ENCODE measurements at places on chromosomes 16 and 17.

- no peak for DNase-seq
Observed at GRCh38 chr16:66853261-66854139, 9.3 kb downstream of the CA7 start.

DNA sequence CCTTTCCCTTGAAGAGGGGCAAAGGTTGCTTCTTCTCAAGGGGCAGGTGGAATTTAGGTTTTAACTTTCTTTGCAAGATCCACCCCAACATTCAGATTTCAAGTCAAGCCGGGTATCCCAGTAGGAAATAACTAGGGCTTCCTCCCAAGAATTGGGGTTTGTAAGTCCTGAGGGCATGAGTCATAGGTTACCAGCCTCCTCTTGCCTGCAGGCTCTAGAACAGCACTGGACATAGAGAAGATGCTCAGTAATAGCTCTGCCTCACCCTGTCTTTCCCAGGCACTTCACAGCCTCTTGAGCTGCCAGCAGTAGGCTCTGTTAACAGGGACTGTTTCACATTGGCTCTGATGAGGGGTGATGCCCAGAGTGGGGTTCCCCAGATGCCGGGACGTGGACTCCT lies 35.8 kb upstream of the ZFP90 start:
- peak; percentile 39 for DNase-seq

DNA sequence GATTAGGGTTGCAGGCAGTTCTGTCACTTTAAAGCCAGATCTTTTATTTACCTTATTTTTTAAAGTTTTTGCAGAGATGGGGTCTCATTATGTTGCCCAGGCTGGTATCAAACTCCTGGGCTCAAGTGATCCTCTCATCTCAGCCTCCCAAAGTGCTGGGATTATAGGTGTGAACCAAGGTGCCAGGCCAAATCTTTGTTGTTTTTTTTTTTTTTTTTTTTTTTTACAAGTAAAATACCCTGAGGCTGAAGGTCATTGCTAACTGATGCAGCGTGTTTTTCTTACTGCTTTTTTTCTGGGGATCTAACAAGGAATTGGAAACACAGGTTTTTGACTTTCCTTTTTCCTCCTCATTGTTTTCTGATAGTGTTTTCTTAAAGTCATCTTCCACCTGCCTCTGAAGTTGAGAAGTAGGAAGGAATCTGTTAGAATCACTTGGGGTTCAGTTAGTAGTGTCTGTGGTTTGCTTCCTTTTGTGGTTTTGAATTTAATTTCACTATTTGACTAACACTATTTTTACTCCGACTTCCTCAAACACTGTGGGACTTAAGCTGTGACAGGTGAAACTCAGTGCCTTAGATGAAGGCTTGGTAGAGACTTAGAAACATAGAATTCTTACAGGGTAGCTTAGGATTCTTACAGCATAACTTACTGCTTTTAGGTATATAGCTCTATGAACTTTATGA lies 22.2 kb downstream of the CLTC start:
- DNase-seq, result no peak

- no peak for DNase-seq
Observed at GRCh38 chr16:24309258-24310142, 53.4 kb downstream of the CACNG3 start.

DNA sequence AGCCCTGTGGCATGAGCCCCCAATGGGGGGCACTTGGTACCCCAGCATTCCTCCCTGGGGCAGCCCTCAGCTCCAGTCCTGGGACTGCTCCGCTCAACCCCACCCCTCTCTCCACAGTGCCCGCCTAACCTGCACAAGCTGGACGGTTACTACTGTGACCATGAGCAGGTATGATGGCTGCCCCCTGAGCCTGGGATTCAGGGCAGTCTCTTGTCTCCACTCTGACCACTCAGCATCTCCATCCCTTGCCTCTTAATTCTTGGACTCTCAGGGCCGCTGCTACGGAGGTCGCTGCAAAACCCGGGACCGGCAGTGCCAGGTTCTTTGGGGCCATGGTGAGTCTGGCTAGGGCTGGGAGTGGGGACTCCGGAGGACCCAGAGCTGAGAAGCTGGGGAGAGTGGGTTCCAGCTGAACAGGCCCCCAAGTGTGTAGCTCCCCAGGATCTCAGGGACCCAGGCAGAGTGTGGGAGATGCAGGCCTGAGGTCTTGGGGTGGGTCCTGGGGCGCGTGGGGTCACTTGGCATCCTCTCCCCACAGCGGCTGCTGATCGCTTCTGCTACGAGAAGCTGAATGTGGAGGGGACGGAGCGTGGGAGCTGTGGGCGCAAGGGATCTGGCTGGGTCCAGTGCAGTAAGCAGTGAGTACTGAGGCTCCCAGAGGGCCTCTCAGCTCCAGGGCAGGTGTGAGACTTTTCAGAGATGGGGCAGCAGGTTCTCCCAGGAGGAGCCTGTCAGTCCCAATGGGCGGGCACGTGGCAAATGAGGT lies 18.0 kb downstream of the ADAM11 start:
- no peak for DNase-seq

- DNase-seq, result no peak
Observed at GRCh38 chr17:7969433-7969832, 33.0 kb upstream of the GUCY2D start.

DNA sequence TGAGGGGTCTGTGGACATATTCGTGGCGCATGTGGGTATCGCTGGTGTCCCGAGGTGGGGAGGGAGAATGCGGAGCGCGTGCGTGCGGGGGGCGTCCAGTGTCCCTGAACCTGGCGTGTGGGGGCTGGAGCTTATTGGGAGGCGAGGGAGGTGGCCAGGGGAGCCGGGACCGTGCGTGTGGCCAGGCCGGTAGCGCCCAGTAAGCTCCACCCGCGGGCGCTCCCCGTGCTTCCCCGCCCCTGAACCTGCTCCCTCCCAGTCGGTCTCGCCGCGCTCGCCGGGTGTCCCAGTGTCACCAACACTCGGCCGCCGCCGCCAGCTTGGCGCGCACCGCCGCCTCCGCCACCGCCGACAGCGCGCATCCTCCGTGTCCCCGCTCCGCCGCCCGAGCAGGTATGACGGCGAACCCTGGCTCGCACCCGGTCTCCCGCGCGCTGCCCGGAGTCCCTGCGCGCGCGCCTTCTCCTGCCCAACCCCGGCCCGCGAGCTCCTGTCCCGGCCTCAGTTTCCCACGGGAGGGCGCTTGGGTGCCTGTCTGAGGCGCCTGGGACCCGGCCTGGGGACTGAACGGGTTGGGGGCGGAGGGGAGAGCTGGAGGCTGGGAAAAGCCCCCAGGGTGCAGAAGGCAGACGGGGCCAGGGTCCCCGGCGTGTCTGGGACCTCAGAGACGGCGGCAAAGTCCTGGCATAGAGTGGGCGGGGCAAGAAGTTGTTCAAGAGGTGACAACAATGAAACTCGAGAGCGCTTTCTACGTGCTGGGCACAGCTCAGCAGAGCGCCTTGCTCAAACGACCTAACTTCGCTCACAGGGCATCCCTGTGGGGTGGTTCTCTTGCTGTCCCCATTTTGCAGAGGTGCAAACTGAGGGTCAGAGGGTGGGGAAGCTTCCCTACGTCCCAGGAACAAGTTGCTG lies at the start of gene SCNN1B:
TSS of gene SCNN1B (plus strand) at position 258 of the 912 bp plus-strand sequence. CDS start 46,298 bp downstream, outside the sequence.
- no peak for DNase-seq

- DNase-seq, result no peak
Observed at GRCh38 chr16:72244853-72245252, 72.9 kb upstream of the PMFBP1 start.

DNA sequence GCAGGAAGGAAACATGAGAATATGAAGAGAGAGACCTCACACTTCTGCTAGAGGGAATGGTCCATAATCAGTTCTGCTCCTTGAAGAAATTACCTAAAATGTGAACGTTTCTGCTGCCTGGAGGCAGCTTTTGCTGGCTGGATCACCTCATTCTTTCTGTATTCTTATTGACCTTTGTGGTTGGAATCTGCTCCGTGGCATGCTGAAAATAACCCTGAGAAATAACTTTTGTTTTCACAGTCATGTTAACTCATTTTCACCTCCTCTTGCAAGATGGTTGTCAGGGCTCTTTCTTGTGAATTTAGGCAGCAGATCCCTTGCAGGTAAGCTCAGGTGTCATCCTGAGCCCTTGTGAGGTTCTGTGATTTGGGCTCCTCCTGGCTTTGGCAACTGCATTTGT lies 70.2 kb downstream of the IRF8 start:
- DNase-seq, result no peak

DNA sequence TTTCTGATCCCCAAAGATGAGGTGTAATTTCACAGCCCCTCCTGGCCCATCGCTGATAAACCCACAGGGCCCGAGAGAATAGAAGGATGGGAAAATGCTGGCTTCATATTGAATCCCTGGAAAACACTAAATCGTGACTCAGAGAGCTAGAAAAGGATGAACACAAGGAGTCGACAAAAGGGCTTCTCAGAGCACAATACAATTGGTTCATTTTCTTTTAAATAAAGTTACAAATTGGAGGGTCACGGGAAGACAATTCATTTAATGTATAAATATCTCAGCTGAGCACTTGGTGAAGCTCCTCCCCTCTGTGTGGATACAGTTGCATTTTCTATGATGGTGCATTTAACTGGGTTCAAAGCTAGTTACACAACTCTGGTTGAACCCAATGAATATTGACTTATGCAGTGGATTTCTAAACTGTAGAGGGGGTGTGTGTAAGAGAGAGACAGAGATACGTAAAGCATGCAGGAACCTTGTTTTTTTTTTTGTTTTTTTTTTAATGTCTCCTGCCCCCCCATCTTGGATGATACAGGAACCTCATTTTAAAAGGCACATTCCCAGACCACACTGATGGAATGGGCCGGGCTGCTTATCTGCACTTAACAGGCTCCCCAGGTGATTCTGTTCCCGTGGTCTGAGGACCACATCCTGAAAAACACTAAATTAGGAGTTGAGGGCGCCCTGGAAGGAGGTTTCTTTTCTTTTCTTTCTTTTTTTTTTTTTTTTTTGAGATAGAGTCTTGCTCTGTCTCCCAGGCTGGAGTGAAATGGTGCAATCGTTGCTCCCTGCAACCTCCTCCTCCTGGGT lies 14.1 kb downstream of the TTYH2 start:
- no peak for DNase-seq

- no peak for DNase-seq
Observed at GRCh38 chr16:90048347-90048722, 28.8 kb downstream of the PRDM7 start.

DNA sequence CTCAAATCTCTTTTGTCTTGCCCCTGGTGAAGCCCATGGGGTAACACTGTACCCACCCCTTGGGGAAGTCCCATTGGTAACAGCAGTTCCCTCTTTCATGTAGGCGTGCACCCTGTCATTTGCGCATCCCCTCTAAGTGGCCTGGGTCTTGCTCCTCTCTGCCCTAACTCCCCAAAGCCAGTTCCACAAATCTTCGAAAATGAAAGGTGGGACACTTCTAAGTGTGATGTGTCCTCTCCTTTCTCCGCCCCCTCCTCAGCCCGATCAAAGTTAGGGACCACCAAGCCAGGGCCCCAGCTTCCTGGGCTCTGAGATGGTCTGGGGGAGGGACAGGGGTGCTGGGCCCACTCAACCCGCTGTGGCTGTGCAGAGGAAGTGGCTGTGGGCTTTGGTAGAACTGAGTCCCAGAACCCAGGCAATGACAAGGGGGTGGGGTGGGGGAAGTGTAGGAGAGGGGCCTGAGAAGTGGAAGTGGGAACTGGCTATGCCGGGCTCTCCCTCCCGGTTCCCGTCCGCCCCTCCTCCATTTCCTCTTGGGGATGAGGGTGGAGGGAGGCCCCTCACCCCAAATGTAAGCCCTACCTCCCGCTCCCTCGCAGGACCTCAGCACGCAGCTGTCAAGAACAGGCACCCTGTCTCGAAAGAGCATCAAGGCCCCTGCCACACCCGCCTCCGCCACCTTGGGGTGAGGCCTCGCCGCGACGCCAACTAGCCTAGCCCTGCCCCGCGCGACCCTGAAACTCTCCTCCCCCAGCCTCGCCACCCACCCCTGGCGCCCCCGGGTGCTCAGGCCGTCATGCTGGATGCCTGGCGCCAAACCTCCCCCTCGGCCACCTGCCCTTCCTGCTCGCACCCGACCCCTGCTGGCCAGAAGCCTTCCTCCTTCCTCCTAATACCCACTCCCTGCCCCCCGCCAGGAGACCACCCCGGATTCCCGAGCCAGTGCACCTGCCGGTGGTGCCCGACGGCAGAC lies 8.7 kb downstream of the ABI3 start:
- DNase-seq, result peak; percentile 16

DNA sequence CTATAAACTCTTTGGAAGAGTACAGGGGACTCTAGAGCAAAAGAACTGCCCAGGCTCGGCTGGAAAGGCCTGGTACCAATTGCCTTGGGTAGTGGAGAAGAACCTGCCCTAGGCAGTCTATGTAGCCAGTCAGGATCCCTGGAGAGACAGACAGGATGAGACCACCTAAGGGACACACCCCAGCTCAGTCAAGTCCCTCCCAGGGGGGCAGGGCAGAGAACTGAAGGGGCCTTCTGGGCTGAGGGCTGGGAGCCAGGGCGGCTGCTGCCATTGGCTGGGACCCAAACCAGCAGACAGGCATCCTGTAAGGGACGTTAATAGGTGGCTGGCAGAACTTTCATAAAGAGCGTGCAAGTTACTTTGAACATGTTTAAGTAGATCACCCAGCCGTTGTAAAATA lies 12.8 kb upstream of the SLC38A8 start:
- DNase-seq, result peak; percentile 8

GRCh38 chr16:70378869-70379493 lies 32.3 kb downstream of the DDX19A start:
- no peak for DNase-seq

Data from posterior cingulate gyrus (tissue), 11 donors.